ENCODE measurements at places on chromosomes 2 and 18.
A peak's percentile ranks its signal among the peaks of the same experiment; 100 is the strongest.

DNA sequence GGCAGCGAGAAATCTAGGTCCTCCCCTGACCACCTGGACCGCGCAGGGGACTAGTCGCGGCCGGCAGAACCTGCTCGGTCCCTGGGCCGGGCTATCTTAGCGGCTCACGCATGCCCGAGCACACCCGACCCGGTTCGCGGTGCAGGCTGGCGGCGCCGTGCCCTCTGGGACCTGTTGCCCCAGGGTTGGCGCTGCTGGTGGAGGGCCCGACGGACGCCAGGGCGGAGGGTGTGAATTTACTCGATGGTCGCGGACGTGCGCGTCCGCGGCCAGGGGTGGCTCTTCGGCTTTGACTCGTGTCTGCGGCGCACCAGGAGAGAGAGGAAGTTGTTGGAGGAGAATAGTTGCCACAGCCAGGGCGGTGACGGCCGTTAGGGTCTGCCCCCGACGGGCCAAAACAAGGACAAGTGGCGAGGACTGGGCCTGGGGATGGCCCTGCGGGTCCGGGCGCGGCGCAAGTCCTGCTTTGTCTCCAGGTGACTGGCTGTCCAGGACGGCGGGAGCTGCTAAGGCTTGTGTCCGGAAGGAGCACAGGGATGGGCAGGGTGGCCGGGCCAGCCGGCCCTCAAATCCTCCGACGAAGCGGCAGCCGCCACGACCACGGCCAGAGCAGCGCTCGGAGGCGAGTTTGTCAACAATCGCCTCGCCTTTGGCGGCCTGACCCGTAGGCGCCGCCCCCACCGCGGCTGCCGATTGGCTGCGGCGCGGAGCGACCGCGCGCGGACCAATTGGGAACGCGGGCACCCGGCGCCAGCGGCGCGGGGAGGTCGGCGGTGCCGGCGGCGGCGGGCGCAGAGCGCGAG lies 1.3 kb downstream of the BCL2L11 start:
- peak; percentile 85 for DNase-seq

- DNase-seq: no peak
Measured at GRCh38 chr18:5969989-5970403, 74.7 kb upstream of the TMEM200C start.

DNA sequence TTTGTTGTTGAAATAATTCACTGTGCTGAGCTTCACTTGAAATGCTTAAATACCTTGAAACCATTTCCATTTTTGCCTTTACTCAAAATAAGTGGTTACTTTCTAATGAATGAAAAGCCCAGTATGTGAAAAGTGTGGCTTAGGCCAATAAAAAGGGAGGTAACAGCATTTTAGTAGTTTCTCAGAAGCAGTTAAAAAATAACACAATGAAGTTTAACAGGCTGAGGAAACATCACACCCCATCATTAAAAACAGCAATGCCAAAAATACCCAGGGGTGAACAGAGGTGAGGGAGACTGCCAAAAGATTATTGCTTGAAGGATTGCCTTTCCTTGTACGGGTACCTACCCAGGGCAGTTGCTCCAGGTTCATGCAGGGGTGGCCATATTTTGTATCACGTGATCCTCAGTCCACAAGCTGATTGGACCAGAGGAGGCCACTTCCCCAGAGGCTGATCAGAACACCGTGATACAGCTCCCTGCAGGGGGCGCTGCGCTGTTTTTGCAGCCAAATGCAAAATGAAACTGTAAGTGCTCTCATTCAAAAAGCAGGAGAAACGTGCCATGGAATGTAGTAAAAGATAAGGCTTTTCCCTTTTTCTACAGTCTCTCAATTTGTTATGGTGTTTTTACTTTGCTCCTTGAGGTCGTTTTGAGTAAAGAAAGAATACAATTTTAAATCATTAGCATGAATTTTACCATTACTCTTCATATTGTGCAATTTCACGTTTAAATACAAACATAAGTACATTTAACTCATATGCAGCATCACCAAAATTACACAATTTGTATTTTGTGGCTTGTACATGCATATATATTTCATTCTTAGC lies 70.2 kb upstream of the SH3BP4 start:
- DNase-seq: peak; percentile 55

DNA sequence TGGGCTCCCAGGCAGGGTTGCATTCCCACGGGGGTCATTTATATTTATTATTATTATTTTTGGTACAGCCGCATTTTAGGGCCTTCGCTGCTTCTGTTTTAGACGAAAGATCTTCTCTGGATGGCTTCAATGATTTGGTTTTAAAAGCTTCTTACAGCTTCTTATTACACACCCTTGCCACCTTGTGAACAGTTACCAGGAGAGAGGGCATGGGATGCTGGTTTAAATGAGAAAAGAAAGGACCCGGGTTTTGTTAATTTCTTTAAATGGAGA lies 1.7 kb downstream of the SH3RF3 start:
- no peak for DNase-seq

GRCh38 chr2:37838541-37839167 lies 86.4 kb upstream of the RMDN2 start:
- no peak for DNase-seq

DNA sequence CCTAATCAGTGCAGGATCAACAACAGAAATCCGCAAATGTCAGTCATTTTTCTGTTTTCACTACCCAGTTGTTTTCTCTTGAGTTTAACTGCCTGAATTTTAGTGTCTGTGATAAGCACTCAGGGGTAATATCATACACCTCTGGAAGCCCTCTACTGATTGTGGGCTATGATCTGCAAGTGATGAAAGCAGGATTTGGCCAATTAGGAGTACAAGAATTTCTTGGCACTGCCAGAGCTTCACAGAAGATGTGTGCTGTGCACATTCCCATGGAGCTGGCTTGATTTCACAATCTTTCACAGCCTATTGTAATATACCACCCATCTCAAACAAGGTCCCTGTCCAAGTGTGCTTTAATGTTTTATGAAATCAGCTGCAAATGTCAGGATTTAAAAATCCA lies 27.3 kb upstream of the TDRD15 start:
- no peak for DNase-seq

GRCh38 chr2:127462461-127462860 lies 44.2 kb downstream of the PROC start:
- no peak for DNase-seq

GRCh38 chr2:173054466-173054865 lies 21.2 kb upstream of the MAP3K20 start:
- DNase-seq: no peak

GRCh38 chr2:222993920-222994650 lies 57.9 kb upstream of the KCNE4 start:
- DNase-seq: no peak

DNA sequence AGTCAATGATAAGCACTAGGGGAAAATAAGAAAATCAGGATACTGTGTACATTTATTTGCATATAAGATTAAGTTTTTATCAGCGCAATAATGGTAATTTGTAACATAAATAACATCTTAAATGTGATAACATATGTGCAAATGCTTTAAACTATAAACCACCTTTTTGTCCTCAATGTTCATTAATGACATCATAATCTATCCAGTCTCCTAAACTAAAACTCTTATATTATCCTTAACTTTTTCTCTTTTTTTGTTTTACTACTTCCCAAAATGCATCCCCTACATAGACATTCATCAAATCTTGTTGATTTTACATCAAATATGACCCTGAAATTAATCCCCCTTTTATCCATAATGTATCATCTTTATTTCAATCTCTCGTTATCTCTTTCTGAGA lies 3.4 kb upstream of the RAD51AP2 start:
- DNase-seq: no peak

- DNase-seq: no peak
Measured at GRCh38 chr2:223537651-223538601, 64.2 kb downstream of the SCG2 start.

DNA sequence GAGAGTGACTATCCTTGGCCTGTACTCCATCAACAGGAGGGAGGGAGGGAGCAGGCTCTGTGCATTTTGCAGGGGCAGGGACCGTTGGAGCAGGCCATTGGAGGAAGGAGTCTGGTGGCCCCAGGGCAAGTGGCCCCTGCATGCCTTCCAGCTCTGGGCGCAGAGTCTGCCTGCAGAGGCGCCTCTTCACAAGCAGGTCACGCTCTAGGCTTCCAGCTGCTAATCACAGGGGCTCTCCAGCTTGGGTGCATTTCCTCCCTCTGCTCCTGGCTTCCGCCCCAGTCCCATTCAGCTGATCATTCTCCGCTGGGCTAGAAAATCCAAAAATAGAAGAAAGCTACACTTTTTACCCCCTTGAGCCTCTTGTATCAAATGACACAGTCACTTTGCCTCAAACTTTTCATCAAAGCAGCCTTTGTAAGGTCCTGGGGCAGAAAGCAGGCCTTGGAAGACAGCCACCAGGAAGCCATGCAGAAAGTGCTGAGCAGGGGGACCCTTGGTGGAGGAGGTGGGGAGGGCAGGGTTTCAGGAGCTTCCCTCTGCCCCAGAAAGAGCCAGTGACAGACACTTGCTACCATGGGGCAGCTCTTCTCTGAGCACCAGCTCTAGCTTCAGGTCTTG lies 11.3 kb downstream of the TMEM247 start:
- no peak for DNase-seq

GRCh38 chr2:231692847-231693246 lies 15.5 kb upstream of the PTMA start:
- no peak for DNase-seq

DNA sequence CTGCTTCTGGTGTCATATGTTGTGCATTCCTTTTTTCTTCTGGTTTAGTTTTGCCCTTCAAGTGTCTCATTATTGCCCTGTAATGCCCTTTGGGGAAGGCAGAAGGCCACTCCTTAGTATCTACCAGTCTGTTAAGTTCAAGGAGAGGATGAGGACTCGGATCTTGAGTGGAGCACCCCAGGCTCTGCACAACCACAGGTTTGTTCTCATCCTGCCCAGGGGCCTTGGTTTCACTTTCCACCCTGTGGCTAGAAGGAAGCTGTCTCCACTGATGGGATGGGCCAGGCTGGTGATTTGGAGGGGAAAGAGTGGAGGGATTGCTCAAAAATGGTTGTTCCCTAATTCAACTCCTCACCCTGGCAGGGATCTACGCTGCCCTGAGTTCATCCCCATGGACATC lies 30.2 kb upstream of the RAB11FIP5 start:
- no peak for DNase-seq

DNA sequence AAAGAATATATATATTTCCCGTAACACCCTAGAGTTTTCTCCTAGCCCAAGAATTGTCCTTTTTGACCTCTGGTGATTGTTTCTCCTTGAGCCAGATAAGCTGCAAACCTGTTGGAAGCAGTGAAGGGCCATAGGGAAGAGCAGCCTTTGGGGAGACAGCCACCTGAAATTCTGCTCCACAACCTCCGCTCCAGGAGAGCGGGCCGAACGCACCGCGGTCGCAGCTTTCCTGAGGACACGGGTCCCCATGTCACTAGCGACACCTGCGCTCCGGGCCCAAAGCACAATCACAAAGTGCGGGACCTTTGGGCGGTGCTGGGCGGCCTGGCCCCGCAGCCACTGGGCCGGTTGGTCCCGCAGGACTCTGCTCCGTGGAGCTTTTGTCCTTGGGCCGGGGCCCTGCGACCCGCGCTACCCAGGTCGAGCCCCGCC lies 557 bp upstream of the DSG2 start:
- DNase-seq: no peak

DNA sequence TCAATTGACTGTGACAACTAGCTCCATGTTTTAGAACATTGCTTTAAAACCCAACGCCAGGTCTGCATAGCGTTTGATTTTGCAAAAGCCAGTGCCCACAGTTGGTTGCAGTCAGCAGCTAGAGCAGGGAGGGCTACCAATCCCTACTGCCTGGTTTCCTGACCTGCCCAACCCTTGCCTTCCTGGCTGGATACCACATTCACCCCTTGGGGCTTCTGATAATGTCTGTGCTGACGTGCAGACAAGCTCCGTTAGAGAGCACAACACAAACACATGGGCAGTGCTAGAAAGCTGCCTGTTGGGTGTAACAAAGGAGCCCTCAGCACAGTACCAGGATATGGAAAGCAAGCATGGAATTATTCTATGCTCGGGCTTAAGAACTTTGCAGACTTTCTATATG lies 71.4 kb upstream of the THSD7B start:
- no peak for DNase-seq

DNA sequence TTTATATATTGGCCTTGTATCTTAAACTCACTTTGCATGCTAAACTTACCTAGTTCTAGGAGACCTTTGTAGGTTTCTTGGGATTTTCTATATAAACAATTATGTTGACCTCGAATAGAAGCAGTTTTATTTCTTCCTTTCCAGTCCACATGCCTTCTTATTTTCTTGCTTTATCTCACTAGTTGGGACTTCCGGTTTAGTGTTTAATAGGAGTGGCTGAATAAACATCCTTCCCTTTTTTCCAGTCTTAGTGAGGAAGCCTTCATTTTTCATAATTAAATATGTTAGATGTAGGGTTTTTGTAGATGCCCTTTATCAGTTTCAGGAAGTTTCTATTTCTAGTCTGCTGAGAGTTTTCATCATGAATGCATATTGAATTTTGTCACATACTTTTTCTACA lies 347.3 kb upstream of the HNRNPA3 start:
- no peak for DNase-seq

- DNase-seq: no peak
Measured at GRCh38 chr2:27240406-27240805, 22.4 kb downstream of the SLC30A3 start.

- DNase-seq: no peak
Measured at GRCh38 chr2:34998741-34999140, 1356.8 kb upstream of the CRIM1 start.

GRCh38 chr2:240909216-240909974 lies 3.3 kb downstream of the CROCC2 start:
- no peak for DNase-seq

DNA sequence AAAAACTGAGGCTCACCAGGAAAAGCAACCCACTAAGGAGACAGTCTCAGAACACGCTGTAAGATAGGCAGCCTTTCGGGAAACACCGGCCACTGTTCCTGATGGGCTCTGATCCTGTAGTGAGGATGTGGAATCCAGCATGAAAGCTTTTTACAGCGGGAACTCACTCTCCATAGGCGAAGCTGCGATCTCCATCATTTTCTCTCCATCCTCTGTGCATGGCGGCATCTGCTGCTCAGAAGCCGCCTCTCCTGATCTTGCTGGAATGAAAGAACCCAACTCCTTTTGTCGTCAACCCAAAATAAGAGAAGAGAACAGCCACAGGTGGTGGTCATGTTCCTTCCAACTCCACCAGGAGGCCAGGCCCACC lies 49.9 kb downstream of the TMEM18 start:
- no peak for DNase-seq

DNA sequence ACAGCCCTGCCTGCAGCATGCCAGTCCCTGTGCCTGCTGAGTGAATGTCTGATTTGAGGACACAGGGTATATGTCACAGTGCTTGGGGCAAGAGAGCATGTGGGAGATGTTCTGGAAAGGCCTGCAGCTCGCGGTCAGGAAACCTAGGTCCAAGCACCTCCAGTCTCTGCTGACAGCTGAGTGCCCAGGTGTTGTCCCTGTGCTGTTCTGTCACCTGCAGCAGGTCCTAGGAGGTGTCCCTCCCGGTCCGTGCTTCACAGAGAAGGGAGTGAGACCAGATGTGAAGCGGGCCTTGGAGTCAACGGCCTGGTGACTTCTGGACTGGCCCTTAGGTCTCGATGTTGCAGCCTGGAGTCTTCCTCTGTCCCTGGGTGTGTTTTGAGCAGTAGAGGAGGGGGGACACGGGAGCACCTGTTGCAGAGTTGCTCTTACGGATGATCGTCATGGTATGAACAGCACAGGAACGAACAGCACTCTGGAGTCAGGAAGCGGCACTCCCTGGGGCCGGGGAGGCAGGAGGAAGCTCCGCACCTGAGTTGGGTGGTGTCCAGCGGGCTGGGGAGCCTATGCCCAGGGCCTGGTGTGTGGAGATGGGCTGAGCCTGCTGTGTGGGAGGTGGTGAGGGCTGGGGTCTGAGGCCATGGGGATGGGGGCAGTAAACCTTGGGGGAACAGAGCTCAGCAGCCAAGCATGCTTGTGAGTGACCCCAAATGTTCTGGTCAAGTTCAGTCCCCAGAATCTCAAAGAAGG lies 21.6 kb upstream of the ARHGEF4 start:
- DNase-seq: no peak
